Stimulated activated CD8-positive, alpha-beta memory T cell treated with anti-CD3 and anti-CD28 coated beads, Interleukin-15, amount 100 ng/mL, for 1 hour (primary cell): ENCODE measurements at places on chromosomes 2 and 18.

DNA sequence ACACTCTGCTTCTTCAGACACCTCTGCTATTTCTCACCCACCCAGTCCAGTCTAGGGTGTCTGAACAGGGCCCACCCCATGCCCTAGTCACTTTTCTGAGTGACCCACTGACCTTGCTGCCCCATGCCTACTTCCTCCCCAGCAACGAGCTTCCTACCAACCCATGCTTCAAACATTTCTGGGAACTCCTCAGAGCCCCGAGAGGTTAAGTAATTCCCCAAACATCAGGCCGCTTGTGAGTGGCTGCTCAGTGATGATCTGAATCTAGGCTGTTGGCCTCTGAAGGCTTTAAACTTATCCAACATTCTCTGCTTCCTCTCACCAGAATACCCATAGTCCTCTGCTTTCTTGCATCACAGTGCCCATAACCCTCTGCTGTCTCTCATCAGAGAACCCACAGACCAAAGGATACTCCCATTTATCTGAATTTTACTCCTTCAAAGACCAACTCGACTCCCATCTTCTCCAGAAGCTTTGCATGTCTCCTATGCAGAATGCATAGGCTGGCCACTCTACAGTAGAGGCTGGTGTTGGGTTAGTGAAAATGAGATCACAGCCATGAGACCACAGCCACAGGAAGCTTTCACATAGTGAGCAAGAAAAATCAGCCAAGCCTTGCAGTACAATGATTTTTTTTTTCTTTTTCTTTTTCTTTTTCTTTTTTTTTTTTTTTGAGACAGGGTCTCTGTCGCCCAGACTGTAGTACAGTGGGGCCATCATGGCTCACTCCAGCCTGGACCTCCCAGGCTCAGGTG, 309.5 kb upstream of the LYPD1 start:
- DNase-seq: no peak

GRCh38 chr18:21550510-21550970, 50.0 kb downstream of the ESCO1 start:
- no peak for DNase-seq

DNA sequence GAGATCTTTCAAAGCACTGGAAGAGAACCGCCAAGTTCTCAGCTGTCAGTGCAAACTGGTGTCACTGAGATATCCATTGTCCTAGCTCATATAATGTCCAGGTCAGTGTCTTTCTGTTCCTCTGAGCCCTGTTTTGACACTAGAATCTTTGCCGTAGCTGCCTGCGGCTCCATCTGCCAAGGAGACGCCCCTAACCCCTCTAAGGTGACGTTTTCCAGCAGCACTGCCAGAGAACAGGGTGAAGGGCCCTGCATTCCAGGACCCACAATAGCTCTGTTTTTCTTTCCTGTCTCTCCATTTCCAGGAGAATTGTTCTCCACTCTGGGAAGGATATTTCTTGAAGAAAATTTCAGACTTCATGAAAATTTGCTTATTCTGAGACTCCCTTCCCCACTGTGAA, 181.7 kb upstream of the SLC39A10 start:
- no peak for DNase-seq

DNA sequence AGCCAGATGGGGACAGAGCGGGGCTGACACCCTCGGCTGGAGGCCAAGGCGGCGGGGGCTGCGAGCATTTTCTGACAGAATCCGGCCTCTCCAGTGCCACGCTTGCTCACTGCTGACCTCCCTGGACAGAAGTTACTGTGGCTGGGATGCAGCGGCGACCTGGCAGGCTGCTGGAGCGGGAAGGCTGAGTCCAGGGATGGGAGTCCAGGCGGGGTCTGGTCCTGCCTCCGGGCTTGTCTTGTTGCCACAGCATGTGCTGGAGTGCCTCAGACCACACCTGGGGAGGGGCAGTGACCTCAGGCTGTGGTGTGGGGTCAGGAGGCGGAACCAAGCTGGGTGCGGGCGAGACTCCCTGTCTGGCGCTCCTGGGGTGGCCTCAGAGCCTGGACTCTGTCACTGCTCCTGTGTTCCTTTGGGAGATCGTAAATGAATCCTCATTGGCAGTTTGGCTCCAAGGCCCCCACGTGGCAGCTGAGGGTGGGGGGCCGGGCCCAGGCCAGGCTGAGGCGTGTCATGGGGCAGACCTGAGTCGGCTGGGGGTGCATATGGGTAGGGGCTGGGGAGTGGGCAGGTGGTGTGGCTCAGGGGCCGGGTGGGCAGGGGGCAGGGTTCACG, 5.5 kb downstream of the BOK start:
- no peak for DNase-seq

DNA sequence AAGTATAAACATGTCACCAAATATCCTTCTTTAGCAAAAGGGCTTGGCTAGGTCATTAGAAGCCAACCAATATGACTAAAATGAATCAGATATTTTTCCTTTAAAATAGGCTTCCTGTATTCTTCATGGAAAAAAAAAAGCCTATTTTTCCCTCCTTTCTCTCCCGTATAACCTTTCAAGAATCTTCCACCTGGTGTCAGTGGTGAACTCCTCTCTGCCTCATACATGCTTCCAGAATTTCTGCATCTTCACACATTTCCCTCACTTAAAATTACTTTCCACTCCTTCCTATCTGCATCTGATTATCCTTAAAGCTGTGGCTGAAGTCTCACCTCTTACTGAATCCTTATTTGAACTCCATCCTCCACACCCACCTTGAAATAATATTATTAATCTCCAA, 116.9 kb upstream of the FANCL start:
- no peak for DNase-seq

- no peak for DNase-seq
Measured at GRCh38 chr2:129431881-129432280, 547.6 kb upstream of the RAB6C start.
